ENCODE measurements at places on chromosomes 5 and 9. TPM values are rescaled to one million over a fixed set of nuclear protein-coding genes. Genes with fewer than 3 reads are reported as not detected.

BSPRY gene
- total RNA-seq, result 50.1 TPM

SUSD3 gene
- total RNA-seq, result 1.0 TPM

ELOVL7 gene
- 4.0 TPM for total RNA-seq

PCA3 gene
- total RNA-seq, result not detected

SPINK7 gene
- total RNA-seq, result 241 TPM

IL4 gene
- not detected for total RNA-seq

WDR31 gene
- total RNA-seq, result 1.3 TPM
